Cortex of kidney (tissue), 1 donor: ENCODE measurements at places on chromosomes 6 and 20.

DNA sequence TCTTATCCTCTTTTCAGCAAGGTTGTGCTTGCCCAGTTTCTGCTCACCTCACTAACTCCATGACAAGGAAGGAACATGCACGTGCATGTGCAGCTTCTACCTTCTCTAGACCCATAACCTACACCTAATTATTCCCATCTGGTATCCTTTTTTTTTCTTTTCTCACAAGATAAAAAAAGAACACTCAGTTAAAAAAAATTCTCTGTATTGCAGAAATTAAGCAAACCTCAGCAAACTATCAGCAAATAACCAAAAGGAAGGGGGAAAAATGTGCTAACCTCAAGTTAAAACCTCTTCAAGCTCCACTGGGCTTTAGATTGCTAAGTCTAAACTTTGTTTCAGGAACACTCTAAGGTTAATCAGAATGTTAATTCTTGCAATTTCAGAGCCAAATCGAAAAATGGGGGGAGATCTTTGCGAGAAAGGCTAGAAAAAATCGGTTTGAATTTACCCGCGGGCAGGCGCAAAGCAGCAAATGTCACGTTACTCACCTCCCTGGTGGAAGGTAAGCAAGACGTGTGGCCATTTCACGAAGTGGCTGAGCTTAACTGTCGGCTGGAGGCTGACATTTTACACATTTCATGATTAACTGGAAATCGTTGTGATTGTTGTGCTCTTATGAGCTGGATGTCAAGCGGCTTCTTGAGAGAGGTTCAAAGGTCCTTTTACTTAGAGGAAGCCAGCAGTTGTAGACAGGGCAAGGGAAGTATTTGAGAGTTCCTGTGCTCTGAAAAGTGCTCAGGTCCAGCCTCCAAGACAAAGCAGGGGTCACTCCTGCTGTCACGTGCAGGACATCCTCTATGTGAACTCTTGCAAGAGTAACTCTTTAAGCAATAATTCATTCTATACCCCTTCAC, 19.1 kb downstream of the TFAP2B start:
- no peak for DNase-seq

DNA sequence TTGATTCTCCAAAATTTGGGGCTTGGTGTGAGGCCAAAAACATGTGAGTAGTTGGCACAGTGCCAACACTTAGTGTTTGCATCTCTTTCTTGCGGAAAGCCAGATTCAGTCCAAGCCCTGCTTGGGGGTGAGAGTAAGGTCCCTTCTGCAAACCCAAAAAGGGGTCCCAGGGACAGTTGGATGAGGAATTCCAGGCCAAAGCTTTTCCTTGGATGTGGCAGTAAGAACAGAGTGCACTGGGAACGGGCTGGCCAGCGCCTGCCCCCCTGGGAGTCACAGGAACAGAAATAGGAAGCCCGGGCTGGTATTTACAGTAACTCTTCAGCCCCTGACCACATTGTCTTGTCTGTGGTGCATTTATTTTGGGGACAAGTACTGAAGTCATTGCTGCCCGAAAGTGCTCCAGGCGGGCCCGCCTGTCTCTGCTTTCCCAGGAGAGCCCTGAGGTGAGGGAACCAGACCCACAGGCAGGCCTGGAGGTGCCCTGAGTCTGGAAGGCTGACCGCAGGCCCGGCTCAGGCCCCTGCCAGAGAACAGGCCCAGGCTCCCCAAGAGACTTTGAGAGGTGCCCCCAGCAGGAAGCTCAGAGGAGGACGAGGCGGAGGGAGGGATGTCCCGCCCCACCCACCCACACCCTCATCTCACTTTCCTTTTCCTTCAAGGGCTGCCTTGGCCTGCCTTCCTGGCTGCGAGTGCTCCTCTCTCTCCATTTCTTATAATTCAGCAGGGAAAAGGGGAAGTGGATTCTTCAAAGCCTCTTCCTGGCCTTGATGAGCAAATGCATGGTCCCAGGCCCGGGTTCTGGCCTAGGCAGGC, 218.4 kb downstream of the MAFB start:
- DNase-seq, result no peak

DNA sequence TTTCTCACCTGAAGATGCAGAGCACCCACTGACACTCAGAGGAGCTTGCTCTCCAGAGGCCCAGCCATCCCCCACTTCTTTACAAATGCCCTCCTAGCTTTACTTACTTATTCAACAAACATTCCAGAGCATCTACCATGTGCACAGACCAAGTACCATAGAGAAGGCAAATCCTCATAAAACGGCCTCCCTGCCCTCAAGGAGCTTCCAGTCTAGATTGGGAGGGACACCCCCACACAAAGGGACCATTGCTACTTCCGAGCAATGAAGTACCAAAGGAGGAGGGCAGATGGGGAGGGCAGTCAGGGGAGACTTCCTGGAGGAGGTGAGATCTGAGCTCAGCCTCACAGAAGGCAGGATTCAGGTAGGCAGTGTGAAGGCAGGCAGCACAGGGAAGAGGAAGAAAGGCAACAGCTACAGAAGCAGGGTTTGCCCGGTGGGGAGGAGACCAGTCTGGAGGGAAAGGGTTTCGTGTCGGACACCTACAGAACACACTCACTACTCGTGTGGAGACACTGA, 108.0 kb downstream of the ZMYND8 start:
- no peak for DNase-seq

GRCh38 chr20:48776306-48776705, 51.5 kb downstream of the PREX1 start:
- DNase-seq, result no peak

GRCh38 chr6:137339929-137340559, 120.9 kb upstream of the IFNGR1 start:
- DNase-seq, result no peak

GRCh38 chr6:125807293-125807692, 16.5 kb downstream of the NCOA7 start:
- no peak for DNase-seq

DNA sequence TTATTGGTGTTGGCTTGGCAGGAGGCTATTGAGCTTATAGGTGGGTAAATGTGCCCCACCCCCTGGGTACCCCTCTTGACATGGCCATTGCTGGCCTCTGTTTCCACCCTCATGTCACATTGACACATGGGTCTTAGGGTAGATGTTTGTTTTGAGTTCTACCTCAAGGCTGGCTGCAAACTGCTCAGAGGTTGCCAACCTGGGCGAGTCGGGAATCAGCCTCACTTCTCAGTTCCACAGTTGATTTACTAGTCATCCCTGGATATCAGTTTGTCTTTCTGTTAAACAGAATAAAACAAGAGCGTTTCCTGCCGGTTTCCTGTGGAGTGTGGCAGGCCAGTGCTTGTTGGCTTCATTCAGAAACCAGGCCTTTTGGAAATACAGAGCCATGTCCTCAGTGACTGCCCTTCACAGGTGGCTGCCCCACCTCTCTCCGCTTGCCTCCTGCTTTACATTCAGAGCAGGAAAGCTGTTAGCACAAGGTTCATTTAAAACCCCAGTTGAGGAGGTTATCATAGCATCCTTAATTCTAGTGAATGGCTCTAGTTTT, 105.6 kb downstream of the TCP11 start:
- no peak for DNase-seq

- DNase-seq, result no peak
These were observed 412.5 kb downstream of the GJA1 start for GRCh38 chr6:121847806-121848522.

DNA sequence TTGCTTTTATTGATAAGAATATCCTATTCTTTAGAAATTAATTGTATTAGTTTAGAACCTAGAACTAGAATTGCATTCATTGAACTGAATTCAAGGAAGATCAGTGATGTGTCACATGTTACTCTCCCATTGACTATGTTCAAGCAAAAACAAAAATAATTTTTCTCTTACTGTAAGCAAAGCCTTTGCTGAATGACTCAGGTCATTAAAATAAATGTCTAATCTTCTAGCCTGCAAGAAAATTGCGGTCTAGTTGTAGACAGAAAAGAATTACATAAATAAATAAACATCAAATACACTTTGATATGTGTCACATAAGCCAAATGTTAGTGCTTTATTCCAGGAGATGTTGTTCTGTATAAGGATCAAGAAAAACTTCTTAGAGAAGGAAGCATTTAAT, 387.9 kb downstream of the ADGRB3 start:
- DNase-seq, result no peak

DNA sequence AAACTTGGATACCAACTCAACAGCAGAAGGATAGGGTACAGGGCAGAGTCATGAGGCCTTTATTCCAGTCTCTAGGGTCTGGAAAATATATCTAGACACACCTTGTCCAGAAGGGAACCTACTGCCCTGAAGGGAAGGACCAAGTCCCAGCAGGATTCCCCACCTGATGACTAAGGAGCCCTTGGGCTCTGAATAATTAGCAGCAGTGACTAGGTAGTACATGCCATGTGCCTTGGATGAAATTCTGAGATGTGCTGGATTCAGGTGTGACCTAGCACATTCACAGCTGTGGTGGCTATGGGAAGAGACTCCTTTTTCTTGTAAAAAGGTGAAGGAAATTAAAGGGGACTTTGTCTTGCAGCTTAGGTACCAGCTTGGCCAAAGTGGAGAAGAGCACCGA, 364.3 kb upstream of the PTCHD4 start:
- no peak for DNase-seq

DNA sequence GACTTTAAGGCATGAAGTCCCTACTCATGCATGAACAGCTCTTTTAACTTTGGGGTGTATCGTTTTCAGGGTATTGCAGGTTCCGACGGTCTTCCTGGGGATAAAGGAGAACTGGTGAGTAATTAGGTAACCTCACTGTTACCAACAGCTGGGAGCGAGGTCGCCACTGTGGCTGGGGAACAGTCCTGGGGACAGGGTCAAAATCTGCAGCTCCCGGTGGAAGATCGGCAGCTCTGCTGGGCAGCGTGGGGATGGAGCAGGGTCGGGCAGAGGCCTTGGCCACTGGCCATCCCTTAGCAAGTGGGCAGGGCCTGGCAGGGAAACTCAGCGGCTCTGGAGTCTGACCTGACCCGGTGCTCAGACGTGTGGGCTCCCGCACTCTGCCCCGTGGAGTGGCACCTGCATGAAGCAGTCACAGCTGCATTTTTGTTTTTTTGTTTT, 16.1 kb downstream of the COL9A3 start:
- no peak for DNase-seq

DNA sequence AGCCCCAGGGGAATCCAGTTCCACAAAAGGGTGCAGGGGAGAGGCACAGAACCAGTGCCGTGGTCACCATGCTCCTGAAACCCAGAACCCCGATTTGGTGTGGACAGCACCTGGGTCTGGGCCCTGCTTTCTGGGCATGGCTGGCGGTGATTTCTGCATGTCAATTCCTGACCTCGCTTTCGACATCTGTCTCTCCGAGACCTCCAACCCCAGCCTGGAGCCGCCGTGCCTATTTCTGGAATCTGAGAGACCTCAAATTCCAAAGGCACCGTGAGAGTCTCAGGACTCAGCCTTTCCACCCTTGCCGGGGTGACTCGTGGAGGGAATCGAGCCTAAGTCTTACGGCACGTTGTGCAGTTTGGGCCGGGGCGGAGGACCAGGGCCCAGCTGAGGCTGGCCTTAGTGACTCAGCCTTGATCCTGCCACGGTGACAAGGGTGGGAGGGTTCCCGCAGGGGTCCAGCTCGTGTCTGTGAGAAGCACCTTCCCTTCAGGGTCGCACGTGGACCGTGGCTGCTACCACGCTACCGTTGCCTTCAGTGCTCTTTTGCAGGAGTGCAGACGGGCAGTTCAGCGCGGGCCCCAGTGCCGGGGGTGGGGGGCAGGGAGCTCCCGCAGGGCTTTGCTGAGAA, 133.7 kb downstream of the PXDC1 start:
- DNase-seq, result no peak

- no peak for DNase-seq
These were observed 48.5 kb upstream of the ID4 start for GRCh38 chr6:19788686-19789085.

GRCh38 chr6:74249658-74250057, 553.7 kb downstream of the CD109 start:
- DNase-seq, result no peak

- DNase-seq, result no peak
These were observed 73.2 kb downstream of the C6orf52 start for GRCh38 chr6:10621213-10621612.

GRCh38 chr6:9927275-9927674, 487.6 kb downstream of the TFAP2A start:
- no peak for DNase-seq
